ENCODE measurements at places on chromosomes 2 and 18.
A peak's percentile ranks its signal among the peaks of the same experiment; 100 is the strongest.

- no peak for DNase-seq
Observed at GRCh38 chr2:100741880-100742276, 78.1 kb upstream of the NPAS2 start.

DNA sequence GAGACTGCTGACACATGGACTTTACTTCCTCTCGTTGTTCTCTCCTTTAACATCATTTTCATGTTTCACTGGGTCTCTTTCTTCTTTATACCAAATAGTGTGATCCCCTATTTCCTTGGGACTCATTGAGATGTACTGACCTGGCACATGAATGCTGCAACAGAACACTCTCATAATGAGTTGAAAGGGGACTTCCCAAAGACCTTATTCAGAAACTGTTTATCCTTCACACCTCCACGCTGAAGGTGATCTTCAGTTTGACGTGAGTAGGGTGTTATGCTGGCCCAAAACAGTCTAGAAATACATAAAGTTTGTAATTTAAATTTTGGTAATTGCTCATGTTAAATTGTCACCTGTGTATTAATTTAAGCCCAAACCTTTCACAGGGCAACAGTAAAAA lies 1096.8 kb upstream of the GYPC start:
- DNase-seq = no peak

DNA sequence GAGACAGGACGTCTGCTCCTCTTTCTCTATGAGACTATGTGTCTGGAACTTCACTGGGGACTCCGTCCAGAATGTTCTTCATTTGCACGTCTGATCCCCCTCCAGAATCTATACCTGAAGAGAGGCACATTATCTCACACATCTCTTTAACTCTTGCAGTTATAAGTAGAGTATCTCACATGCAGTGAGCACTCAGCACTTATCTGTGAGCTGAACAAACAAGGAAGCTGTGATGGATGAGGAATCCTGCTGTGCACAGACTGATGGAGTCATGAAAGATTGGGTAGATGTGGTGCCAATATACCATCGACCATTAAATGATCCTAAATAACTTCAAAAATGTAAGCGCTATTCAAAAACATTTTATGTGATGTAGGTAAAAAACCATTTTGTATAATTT lies 888.3 kb upstream of the CELF4 start:
- no peak for DNase-seq

GRCh38 chr2:235616885-235617284 lies 123.0 kb downstream of the AGAP1 start:
- no peak for DNase-seq

DNA sequence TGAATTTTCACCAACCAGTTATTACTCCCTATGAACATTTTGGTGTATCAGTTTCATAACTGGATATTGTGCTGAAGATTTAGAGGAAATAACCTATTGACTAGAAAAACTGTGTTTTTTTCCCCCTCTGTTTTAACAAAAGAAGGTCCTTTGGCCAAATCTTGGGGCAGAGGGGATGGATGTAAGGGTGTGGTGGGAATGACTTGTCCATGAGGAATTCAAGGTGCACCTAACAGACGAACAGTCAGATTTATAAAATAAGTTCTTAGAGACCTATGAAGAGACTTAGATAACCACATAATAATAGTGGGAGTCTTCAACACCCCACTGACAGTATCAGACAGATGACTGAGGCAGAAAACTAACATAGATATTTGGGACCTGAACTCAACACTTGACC lies 119.3 kb upstream of the SESTD1 start:
- DNase-seq = no peak

DNA sequence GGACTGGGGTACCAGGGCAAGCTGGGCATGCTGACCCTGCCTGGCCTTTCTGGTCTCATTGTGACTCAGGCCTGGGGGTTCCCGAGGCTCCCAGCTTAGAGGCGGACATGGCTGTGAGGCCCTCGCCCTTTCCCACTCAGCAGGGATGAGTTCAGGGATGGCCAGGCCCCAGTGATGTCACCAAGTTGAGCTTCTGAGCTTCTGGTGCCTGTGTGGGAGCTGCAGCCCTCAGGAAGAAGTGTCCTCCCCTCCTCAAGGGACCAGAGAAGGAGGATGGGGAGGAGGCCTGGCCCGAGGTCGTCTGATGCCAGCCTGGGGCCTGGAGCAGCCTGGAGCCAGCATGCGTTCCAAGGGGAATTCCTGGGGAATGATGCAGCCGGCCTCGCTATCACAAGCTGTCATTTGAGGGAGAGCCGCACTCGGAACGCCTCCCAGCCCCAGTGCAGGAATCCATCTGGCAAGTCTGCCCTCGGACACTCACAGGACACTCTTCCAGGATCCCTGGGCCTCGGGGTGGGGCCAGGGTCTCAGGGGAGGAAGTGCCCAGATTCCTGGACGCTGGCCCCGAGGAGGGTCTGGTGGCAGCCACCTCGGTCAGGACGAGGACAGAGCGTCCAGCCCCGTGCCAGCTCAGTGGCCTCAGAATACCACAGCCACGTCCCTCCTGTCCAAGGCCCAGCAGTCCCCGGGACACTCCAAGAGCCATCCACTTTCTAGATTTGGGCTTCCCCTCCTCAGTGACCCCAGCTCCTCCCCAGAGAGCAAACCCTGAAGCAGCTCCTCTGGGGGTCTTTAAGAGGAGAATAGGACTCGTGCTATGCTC lies 61.2 kb upstream of the GPC1 start:
- DNase-seq = no peak

- DNase-seq = no peak
Observed at GRCh38 chr2:15584767-15585469, 6.8 kb upstream of the DDX1 start.

GRCh38 chr18:7329016-7329415 lies 98.1 kb downstream of the LRRC30 start:
- no peak for DNase-seq

DNA sequence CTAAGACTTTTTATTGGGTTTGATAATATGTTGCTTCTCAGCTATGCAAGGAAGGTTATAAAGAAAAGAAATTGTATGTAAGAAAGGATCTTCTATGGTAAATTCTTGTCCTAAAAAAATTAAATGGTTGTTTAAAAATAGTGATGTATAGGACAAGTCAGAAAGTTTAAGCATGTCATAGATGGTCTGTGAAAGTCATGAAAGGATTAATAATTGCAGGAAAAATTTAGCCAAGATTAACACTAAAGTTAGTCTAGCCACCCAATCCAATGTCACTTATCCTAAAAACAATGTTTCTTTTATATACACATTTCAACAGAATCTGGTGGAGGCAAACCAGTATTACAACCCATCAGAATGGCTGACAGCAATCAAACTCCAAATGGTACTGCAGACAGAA lies 1046.7 kb upstream of the SLC39A10 start:
- no peak for DNase-seq

DNA sequence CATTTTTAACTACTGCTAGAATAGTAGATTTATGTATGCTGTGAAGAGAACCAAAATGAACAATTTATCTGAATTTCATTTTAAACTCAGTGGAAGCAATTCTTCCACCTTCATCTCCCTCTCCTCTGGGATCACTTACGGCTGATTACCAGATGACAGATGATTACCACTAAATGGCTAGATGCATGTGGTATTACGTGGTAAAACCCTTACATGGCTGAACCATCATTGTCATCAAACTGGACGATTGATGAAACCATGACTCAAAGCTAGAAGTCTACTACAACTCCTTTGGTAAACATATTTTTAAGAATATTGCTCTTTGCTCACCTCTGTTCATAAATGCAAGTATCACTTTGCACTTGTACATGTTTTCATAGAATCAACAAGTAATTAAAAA lies 48.5 kb upstream of the DOCK10 start:
- no peak for DNase-seq

- no peak for DNase-seq
Observed at GRCh38 chr2:6526093-6526824, 339.4 kb downstream of the CMPK2 start.

DNA sequence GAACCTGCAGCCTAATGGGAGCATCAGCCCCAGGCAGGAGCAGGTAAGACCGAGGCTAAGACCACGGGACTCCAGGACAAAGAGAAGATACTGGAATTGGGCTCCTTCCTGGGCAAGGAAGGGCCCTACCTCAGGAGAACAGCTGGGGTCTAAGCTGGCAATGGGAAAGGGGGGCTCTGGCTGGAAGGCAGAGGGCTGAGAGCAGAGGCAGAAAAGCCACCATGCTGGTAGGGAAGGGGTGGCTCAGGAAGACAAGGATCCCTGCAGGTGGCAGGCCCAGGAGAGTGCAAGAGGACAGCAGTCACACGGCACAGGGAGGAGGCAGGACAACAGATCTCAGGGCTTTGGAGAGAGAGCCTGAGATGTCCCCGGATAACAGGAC lies 203.5 kb downstream of the NDUFA10 start:
- no peak for DNase-seq

DNA sequence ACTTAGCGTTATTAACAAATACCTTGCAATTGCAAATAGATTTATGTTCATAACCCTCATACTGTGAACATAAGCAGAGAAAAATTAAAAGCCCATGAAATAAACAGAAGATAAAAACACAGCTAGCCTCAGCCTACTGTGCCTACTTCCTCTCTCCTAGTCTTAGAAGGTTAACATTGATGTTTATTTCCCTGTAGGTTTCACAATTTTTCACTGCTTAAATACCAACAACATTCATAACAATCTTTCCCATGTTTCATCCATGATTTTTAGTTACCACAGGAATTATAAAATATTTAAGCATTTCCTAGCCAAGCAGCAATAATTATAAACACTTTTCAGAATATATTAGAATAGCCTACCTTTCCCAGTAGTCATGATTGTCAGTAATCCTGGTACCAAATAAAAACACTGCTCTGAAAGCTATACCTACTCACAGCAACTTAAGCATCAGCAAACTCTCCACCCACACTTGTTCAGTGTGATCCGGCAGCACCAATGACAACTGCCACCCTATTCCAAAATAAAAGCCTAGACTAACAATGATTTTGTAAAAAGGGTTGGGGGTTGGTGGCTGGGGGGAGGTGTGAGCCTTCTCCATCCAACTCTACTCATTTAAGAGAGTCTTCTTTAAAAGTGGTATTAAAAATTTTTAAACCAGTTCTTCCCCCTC lies 40.6 kb upstream of the RNU4ATAC start:
- no peak for DNase-seq

DNA sequence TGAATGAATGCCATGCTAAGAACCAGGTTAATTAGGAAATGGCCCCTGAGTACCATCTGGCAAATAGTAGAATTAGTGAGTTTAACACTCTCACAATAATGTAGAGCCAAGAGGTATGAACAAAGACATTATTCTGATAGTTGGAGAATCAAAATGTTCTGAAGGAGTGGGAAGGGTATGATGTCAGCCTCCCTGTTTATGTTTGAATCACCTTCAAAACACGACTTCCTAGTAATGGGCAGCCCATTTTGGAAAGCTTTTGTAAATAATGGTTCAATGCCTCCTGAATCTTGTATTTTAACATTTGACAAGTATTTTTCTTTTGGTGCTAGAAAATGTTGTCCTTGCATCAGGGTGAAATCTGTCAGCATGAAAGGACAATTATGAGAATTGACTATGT lies 108.3 kb downstream of the DSEL start:
- DNase-seq = no peak

GRCh38 chr2:240505910-240506309 lies 51.9 kb downstream of the ANKMY1 start:
- DNase-seq = no peak

DNA sequence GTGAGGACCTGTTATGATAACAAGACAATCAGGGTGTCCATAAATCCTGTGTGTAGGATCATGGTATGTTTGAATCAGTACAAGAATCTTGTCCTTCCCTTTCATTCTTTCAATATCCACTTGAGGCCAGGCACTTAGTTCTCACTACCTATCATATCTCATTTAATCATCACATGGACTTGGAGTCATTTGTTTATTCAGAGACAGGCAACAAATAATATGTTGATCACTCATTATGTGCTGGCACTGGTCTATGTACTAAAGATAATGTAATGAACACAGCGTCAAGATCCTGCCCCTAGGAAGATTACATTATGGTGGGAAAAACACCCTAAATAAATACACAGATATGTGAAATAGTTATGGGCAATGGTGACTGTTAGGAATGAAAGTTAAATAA lies 342.6 kb downstream of the LPIN1 start:
- DNase-seq = no peak

GRCh38 chr2:154408786-154409185 lies 289.7 kb upstream of the KCNJ3 start:
- no peak for DNase-seq

DNA sequence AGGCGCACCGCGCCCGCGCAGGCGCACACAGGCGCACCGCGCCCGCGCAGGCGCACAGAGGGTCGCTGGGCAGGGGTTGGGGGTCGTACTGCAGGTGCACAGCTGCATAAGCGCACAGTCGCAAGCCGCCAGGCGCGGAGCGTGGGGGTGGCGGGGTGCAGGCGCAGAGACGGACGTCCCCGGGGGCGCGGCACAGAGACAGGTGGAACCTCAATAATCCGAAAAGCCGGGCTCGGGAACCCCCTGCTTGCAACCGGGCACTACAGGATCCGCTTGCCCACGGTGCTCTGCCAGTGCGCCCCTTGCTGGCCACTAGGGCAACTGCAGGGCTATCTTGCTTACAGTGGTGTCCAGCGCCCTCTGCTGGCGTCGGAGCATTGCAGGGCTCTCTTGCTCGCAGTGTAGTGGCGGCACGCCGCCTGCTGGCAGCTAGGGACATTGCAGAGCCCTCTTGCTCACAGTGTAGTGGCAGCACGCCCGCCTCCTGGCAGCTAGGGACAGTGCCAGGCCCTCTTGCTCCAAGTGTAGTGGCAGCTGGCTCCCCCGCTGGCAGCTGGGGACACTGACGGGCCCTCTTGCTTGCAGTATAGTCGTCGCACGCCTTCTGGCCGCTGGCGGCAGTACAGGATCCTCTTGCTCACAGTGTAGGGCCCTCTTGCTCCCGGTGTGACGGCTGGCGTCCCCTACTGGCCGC lies 34.9 kb downstream of the FAM110C start:
- DNase-seq = peak; percentile 61

DNA sequence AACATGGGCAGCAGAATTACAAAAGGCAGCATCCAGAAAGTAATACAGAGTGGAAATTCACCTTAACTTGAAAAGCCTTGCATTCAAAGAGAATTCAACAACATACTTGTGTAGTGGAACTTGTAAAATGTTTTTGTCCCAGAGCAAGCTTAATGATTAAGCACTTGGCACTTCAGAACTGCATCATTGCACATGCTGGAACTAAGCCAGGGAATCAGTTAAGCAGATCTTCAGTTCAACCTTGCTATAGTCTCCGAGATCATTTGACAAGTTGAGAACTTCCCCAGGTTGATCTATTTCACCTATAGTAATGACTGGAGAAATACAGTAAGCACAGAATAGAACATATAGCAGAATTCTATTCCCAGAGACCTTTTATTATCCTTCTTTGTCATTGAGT lies 1337.2 kb upstream of the NXPH2 start:
- DNase-seq = no peak
